ENCODE measurements at places on chromosomes 11 and 22.

DNA sequence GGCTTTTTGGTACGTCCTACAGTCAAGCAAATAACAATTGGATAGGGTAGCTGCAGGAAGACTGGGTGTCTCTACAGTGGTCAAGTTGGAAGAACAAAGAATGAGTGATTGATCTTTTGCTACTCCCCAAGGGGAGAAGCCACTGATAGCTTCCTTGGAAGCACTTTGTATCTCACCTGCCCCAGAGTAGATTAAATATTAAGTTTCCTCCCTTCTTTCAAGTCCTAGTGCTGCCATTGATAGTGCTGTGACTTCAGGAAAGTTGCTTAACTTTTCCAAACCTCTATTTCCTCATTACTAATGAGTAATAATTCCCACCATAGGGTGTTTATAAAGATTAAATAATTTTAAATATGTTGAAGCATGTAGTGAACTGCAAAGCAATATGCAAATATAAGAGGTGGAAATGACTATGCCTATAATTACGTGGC is 35.6 kb upstream of the EHF start:
- DNase-seq = no peak

DNA sequence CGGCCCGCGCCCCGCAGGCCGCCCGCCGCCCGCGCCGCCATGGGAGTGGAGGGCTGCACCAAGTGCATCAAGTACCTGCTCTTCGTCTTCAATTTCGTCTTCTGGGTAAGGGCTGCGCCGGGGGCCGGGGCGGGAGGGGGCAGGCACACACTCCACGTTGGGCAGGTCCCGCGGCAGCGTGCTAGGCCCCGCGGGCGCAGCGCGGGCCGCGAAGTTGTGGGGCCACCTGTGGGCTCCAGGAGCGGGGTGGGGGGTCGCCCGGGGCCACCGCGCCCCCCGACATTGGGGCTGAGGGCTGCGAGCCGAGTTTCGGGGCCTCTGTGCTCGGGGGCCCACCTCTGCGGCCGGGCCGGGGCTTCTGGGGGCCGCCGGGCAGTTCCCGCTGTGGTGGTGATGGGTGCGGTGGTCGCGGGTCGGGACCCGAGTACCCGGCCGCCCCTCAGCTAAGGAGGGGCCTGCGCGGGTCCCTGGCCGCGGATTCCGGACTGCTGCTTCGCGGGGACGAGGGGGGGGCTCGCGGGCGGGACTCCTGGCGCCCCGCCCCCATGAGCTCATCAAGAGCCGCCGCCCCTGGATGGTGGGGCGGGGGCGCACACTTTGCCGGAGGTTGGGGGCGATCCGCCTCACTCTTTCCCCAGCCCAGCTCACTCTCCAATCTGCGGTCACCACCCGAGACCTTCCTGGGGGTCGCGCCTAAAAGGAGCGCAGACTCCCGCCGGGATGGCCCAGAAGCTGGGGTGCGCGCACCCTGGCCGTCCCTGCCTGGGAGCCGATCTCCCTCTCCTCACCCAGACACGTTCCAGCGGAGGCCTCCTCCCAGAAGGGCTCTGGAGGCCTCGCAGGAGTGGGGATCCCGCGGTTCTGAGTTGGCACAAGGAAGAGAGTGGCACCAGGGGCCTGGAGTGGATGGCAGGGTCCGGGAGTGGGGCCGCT is 667 bp downstream of the CD81 start:
- DNase-seq = peak; percentile 99

GRCh38 chr22:37310815-37311595 is 28.7 kb downstream of the CYTH4 start:
- DNase-seq = peak; percentile 72

GRCh38 chr11:95912902-95913560 is 10.9 kb downstream of the MTMR2 start:
- no peak for DNase-seq

- peak; percentile 39 for DNase-seq
These were observed 25.6 kb downstream of the RHOD start for GRCh38 chr11:67082071-67082791.

DNA sequence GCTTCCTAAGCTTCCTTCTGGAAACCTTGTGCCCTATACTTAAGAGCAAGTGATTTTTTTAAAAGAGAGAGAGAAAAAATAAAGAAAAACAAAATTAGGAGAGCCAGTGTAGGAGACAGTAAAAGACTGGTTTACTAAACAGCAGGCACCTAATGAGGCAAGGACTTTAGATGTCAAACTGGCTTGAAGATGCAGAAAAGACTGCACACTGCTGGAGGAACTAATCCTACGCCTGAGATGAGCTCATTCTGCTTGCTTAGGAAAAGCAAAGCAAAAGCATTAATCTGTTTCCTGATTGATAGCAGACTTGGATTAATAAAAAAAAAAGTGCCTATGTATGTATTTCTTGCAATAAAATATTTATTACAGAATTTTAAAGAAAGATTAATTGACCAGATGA is 113.6 kb upstream of the SEZ6L start:
- DNase-seq = no peak

DNA sequence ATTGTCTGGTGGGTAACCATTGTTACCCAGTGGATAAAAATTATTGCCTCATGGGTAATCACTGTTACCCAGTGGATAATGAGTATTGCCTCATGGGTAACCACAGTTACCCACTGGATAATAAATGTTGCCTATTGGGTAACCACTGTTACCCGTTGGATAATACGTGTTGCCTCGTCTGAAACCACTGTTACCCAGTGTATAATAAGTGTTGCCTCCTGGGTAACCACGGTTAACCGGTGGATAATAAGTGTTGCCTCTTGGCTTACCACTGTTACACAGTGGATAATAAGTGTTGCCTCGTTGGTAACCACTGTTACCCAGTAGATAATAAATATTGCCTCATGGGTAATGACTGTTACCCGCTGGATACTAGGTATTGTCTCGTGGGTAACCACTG is 20.9 kb upstream of the NXPE4 start:
- DNase-seq = no peak

- DNase-seq = peak; percentile 54
These were observed 3.7 kb downstream of the VSIG10L2 start for GRCh38 chr11:125949271-125950177.

DNA sequence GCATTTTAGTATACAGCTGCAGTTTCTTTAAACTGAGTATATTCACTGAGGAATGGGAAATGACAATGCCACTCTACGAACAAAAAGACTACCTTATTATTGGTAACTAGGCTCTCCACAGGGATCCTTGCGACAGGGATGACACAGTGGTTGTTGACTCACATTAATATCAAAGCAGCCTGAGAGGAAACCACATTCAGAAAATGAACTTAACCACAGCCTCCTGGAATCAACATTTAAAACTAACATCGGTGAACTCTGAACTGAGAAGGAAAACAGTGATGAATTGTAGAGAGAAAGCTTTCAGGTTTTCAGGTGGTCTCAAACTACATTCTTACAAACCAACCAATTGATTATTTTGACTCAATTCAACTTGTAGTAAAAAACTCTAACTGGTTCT is 90.3 kb upstream of the MTMR2 start:
- DNase-seq = peak; percentile 88

- no peak for DNase-seq
These were observed 36.6 kb downstream of the SC5D start for GRCh38 chr11:121328967-121329679.

GRCh38 chr11:106447631-106448191 is 370.2 kb downstream of the AASDHPPT start:
- DNase-seq = no peak

DNA sequence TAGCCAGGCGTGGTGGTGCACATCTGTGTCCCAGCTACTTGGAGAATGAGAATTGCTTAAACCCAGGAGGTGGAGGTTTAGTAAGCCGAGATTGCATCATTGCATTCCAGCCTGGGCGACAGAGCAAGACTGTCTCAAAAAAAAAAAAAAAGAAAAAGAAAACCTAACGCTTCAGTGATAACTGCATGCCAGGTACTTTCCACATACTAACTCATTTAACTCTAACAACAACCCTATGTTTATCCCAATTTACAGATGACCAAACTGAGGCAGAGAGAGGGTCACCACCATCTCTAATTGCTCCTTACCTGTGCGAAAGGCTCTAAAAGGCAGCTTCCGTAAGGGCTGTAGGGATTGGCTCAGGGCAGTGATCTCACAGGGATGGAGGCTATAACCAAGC is 11.6 kb downstream of the PISD start:
- peak; percentile 38 for DNase-seq

DNA sequence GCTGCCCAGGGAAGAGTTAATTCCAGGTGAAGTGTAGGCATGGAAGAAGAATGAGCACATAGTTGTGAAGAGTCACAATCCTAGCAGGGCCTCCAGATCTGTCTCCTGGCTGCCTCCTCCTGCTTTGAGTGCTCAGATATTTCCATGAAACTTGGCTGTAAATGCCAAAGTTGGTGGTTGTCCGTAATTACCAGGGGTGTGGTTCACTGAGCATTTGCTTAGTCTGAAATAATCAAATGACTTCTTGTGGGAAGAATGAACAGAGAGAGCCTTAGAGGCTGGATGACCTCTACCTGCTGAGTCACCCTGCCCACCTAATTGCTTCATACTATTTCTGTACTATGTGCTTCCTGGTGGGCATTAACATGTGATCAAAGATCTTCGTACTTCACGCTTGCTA is 50.9 kb downstream of the APIP start:
- no peak for DNase-seq

DNA sequence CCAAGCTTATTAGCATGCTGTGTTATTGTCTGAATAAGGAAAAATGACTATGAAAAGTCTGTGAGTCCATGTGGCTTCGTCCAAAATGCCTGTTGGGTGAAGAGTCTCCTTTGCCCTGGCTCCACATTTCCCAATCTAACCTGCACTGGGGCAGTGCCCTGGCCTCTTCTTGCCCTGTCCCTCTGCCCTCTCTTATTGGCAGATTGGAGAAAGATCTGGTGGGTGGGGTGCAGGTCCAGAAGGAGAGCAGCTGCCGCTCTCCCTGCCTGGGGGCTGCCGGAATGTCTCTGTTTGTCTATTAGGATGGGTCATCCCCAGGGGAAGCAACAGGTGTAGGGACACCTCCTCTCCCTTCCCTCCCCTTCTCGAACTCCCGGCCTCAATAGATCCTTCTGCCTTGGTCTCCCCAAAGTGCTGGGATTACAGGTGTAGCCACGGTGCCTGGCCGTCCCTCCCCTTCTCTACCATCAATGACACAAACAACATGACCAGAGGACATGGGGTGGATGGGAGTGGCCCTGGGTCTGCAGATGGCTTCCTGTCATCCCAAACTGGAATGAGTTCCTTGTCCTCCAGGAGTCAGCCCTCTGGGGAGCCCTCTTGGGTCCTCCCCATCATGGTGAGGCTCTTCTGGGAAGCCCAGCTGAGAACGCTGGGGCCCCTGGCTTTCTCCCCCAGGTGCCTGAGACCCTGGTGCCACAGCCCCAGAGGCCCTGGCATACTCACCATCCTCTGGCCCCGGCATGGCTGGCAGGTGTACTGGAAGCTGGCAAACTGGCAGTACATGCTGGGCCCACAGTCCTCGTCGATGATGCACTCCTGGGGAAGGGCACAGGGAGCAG is 40.5 kb downstream of the DKK3 start:
- DNase-seq = no peak

GRCh38 chr11:86592659-86593451 is 79.6 kb downstream of the ME3 start:
- no peak for DNase-seq

- no peak for DNase-seq
These were observed 68.9 kb downstream of the ZBTB16 start for GRCh38 chr11:114128399-114128798.

DNA sequence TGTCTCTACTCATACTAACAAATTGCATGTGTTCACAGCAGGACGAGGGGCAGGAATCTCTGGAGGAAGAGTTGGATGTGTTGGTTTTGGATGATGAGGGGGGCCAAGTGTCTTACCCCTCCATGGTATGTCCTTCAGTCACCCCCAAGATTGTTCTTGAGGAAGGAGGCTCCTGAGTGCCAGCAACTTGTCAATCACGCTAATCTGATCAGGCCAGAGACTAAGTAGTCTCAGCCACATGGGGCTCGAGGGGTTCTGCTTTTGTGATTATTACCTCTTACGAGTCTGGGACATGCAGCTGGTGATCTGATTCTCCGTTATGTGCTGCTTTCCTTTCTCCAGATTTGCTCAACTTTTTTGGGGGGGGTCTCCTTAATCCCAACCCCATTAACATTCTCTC is 54.3 kb downstream of the CTNND1 start:
- no peak for DNase-seq

- DNase-seq = no peak
These were observed 42.4 kb downstream of the FCHSD2 start for GRCh38 chr11:73099512-73100266.

DNA sequence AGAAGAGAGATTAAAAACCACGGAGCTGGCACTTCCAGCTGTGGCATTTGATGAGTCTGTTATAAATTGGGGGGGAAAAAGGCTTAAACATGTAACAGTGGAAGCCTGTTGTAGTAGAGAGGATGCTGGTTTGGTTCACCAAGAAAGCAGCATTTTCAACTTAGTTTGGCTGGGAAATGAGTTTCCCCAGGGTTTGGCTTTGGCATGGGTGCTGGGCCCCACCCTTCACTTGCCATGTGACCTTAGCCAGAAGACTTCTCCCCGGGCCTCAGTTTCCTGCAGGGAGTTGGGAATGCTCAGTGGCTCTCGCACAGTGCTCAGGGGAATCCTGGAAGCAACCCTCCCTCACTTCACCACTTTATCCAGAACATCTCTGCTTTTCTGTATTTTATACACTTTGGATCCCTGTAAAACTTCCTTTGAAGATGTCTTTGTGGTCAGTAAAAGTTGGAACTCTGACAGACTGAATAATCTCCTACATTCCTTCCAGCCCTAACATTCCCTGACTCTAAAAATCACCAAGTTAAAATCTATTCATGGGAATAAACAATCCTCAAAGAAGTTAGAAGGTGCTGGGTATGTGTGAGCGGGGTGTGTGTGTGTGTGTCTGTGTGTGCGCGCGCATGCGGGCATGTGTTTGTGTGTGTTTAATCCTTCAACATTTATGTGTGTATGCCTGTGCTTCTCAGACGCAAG is 166.0 kb downstream of the TENM4 start:
- DNase-seq = peak; percentile 46

- no peak for DNase-seq
These were observed 2.6 kb downstream of the SPATA19 start for GRCh38 chr11:133842730-133843129.

Measured in osteoblast (primary cell).